ENCODE measurements at places on chromosomes 2 and 18. TPM values are rescaled to one million over a fixed set of nuclear protein-coding genes. Genes with fewer than 3 reads are reported as not detected.

C2orf80 gene
- total RNA-seq = not detected

CXCR4 gene
- total RNA-seq = 0.44 TPM

IL1A gene
- total RNA-seq = 0.05 TPM

THSD7B gene
- not detected for total RNA-seq

FIGN gene
- 3.3 TPM for total RNA-seq

CELF4 gene
- total RNA-seq = not detected

STARD6 gene
- total RNA-seq = not detected

SMIM21 gene
- total RNA-seq = not detected

CIB4 gene
- total RNA-seq = 0.16 TPM

IL1R2 gene
- total RNA-seq = 0.71 TPM

IL1B gene
- 0.42 TPM for total RNA-seq

AQP12A gene
- total RNA-seq = not detected

TNS1 gene
- 13.5 TPM for total RNA-seq

CIDEA gene
- total RNA-seq = not detected

STARD7 gene
- total RNA-seq = 106 TPM

Measured in A549 treated with DMSO at 1 μM for 4 hours (cell line).